ENCODE measurements at places on chromosomes 6 and 20. TPM values are rescaled to one million over a fixed set of nuclear protein-coding genes. Genes with fewer than 3 reads are reported as not detected.

Gene DOK5
- total RNA-seq: 19.8 TPM

Gene DIDO1
- total RNA-seq: 55.6 TPM

Gene OR2B6
- not detected for total RNA-seq

Gene EFCAB8
- total RNA-seq: under 0.01 TPM

Gene SLC4A11
- total RNA-seq: 1.2 TPM

Gene LAMA4
- total RNA-seq: 174 TPM

Gene SEL1L2
- total RNA-seq: not detected

Gene C20orf144
- total RNA-seq: 0.05 TPM

Gene BANF2
- not detected for total RNA-seq

Gene PRDM1
- 8.0 TPM for total RNA-seq

Gene GPR63
- 0.59 TPM for total RNA-seq

Gene WFDC11
- not detected for total RNA-seq

Gene MOXD1
- total RNA-seq: 118 TPM

Gene CLPSL1
- not detected for total RNA-seq

Gene TREML2
- not detected for total RNA-seq

Gene CLIC5
- not detected for total RNA-seq

Gene CALHM4
- not detected for total RNA-seq

Gene RGS17
- 11.3 TPM for total RNA-seq

Gene HSPA12B
- not detected for total RNA-seq

Gene ZFP57
- 0.69 TPM for total RNA-seq

Gene HCRTR2
- total RNA-seq: not detected

Gene TENT5A
- 91.7 TPM for total RNA-seq

Gene SASH1
- total RNA-seq: 27.9 TPM

Gene LY6G5B
- 2.9 TPM for total RNA-seq
